ENCODE measurements at places on chromosomes 7 and 10.

DNA sequence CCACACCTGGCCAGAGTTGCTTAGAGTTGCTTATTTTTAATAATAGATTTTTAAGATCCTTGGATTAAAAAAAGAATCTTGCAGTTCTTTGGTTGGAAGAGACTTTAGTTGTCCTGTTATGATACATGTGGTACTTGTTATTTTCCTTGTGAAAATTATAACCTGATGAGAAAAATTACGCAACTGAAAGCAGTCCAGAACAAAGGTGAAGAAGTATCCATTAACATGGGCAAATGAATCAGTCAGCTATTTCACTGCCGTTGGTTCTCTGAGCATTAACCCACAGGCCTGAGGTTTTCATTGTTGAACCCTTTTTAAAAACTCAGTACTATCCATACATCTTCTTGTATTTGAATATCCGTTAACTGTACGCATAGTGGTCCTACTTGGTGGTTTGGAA is 68.2 kb downstream of the GALNT11 start:
- DNase-seq = no peak

GRCh38 chr10:269440-270074 is 134.3 kb downstream of the ZMYND11 start:
- no peak for DNase-seq

- no peak for DNase-seq
These were observed 84.3 kb upstream of the CACNA2D1 start for GRCh38 chr7:82527851-82528250.

DNA sequence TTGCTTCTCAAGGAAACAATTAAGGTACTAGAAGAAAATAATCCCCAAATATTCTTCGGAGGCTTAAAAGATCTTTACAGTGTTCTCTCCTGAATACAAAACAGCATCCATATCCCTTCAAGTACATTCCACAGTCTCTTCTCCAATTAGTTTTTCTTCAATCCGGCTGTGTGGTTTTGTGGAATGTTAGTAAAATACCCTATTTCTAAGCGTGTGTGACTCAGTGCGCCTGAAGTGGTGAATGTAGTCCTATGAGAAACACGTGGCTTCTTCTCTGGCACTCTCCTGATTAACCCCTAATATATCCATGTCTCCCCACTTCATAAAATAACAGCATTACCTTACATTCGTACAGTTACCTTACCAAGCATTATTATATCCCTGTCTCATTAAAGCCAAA is 570.2 kb downstream of the ARL4A start:
- DNase-seq = no peak

DNA sequence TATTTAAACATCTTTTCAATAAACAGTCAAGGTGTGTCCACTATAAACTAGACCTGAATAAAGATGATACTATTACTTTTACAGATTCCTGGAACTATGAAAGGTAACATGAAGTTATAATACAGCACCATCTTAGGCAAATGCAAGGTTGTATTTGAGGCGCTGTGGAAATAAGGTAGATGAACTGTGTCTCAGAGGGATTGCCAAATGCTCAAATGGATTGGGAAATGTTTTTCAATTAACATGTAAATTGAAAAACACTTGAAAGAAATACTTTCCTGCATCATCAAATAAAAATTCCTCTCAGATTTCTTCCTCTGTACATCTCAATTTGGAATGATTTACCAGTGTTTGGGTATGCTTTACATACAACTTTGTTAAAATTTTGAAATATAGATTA is 139.4 kb downstream of the DKK1 start:
- no peak for DNase-seq

DNA sequence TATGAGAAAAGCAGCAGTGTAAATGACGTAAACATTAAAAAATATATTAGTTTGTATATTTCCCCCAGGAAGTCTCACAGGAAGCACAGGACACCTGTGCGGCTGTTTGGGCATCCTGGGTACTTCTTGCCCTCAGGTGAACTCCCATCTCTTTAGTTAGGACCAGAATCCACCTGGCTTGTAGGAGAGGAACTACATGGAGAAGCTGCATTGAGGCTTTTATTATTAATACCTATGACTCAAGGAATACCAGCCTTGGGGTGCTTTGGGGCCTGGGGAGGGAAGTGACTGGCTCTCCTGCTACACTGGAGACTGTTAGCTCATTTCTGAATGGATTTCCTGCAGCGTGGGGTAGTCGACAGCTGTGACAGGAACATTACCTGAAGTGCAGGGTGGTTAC is 40.0 kb upstream of the GSDME start:
- DNase-seq = no peak

Data from NCI-H1092 (cell line).